ENCODE measurements at places on chromosomes 16 and 17. TPM values are rescaled to one million over a fixed set of nuclear protein-coding genes. Genes with fewer than 3 reads are reported as not detected.

DNA sequence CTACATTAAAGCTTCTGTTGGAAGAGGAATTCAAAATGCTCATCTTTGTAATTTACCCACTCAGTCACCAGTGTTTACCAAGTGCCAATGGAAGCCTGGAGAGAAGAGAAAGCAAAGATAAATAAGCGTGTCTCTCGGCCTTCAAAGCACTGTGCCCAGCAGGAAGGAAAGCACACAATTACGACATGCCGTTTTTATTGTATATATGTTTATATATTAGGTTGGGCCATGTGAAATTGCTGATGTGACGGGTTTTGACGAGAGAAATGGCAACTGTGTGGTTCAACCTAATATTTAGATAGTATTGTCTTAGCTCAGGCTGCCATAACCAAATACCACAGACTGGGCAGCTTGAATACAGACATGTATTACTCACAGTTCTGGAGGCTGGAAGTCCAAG is 79.3 kb upstream of the HSBP1 start:
- no peaks in the 10 kb centered on the region for H3K27me3 ChIP-seq
- H3K36me3 ChIP-seq, result no peaks in the 10 kb centered on the region
- H3K4me1 ChIP-seq, result no peaks in the 10 kb centered on the region
- no peak overlapping the region for H3K4me3 ChIP-seq

GRCh38 chr16:85132456-85133289 is 20.4 kb upstream of the CIBAR2 start:
- no peak overlapping the region for H3K27ac ChIP-seq
- H3K4me1 ChIP-seq, result peaks cover 29% of the 10 kb centered on the region
- no peak for DNase-seq
- no peaks in the 10 kb centered on the region for H3K27me3 ChIP-seq
- H3K4me3 ChIP-seq, result no peak overlapping the region
- H3K36me3 ChIP-seq, result no peaks in the 10 kb centered on the region

DNA sequence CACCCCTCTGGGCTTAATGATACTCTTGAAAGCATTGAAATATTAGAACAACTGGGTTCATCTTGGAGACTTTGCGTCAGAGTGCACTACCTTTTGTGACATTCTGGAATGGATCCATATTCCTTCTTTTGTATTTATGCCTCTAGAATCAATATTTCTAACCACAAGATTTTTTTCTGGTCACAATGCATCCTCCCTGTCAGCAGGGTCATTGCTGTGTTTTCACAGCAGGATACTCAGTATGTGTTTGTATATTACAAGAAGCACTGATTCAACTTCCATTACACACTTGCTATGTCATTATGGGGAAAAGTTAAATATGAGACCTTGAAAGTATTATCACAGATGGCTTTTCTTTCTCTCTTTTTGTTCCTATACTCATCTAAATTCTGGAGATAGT is 370.0 kb downstream of the HS3ST3B1 start:
- no peak overlapping the region for H3K27ac ChIP-seq
- no peaks in the 10 kb centered on the region for H3K36me3 ChIP-seq
- no peaks in the 10 kb centered on the region for H3K27me3 ChIP-seq
- no peak for DNase-seq

- peaks cover 50% of the 10 kb centered on the region for H3K27me3 ChIP-seq
- no peak for DNase-seq
- no peaks in the 10 kb centered on the region for H3K4me1 ChIP-seq
- H3K4me3 ChIP-seq, result no peak overlapping the region
- no peaks in the 10 kb centered on the region for H3K36me3 ChIP-seq
Observed at GRCh38 chr16:87595712-87596111, 6.6 kb upstream of the JPH3 start.

- no peak for DNase-seq
- H3K27ac ChIP-seq, result no peak overlapping the region
- no peak overlapping the region for H3K4me3 ChIP-seq
- H3K27me3 ChIP-seq, result peaks cover 85% of the 10 kb centered on the region
- no peaks in the 10 kb centered on the region for H3K4me1 ChIP-seq
Observed at GRCh38 chr16:1071561-1072225, 854 bp upstream of the SSTR5 start.

GRCh38 chr16:2904922-2905240 is 6.8 kb upstream of the FLYWCH1 start:
- H3K4me3 ChIP-seq, result peak overlapping the region; percentile 72
- H3K36me3 ChIP-seq, result peaks cover 4% of the 10 kb centered on the region
- H3K4me1 ChIP-seq, result peaks cover 17% of the 10 kb centered on the region
- no peak for DNase-seq

- H3K4me1 ChIP-seq, result peaks cover 17% of the 10 kb centered on the region
- H3K4me3 ChIP-seq, result no peak overlapping the region
- H3K27ac ChIP-seq, result no peak overlapping the region
- no peaks in the 10 kb centered on the region for H3K27me3 ChIP-seq
Observed at GRCh38 chr17:14452856-14453255, 152.0 kb downstream of the HS3ST3B1 start.

GRCh38 chr17:4332296-4332970 is 34.0 kb downstream of the UBE2G1 start:
- DNase-seq, result no peak
- no peaks in the 10 kb centered on the region for H3K27me3 ChIP-seq
- no peaks in the 10 kb centered on the region for H3K36me3 ChIP-seq
- H3K4me3 ChIP-seq, result no peak overlapping the region
- H3K27ac ChIP-seq, result peak overlapping the region; percentile 7

- H3K27me3 ChIP-seq, result peaks cover 35% of the 10 kb centered on the region
- H3K27ac ChIP-seq, result no peak within 1 kb of the TSS
- H3K36me3 ChIP-seq, result no peaks in the 10 kb centered on the region
- H3K4me3 ChIP-seq, result no peak within 1 kb of the TSS
- H3K4me1 ChIP-seq, result no peaks in the 10 kb centered on the region
Observed at GRCh38 chr17:81527591-81528383, at the start of gene FSCN2. Gene FSCN2 (plus strand): TSS chr17:81528377. CDS start chr17:81528532, 155 bp downstream.

- H3K36me3 ChIP-seq, result peaks cover 60% of the 10 kb centered on the region
- no peak for DNase-seq
- no peaks in the 10 kb centered on the region for H3K27me3 ChIP-seq
- peaks cover 26% of the 10 kb centered on the region for H3K4me1 ChIP-seq
- H3K27ac ChIP-seq, result no peak overlapping the region
- H3K4me3 ChIP-seq, result no peak overlapping the region
Observed at GRCh38 chr16:4850211-4850610, 2.9 kb downstream of the UBN1 start.

DNA sequence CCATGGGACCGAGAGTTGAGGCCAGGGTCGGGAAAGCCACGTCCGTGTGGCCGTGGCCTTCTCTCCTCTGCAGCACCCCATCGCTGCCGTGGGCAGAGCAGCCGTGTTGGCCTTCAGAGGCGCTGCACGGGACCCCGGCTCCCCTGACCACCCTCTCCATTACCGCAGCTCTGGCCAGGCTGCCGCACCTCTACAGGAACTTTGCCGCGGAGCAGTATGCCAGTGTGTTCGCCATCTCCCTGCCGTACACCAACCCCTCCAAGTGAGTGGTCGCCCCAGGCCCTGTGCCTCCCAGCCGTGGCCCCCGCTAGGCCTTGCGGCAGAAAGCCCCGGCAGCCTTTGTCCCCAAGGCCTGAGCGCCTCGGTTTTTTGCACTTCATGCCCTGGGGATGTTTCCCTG is 27.8 kb downstream of the TSC2 start:
- no peak for DNase-seq
- no peak overlapping the region for H3K4me3 ChIP-seq
- no peak overlapping the region for H3K27ac ChIP-seq
- H3K27me3 ChIP-seq, result no peaks in the 10 kb centered on the region
- no peaks in the 10 kb centered on the region for H3K4me1 ChIP-seq

- H3K4me3 ChIP-seq, result no peak overlapping the region
- no peak overlapping the region for H3K27ac ChIP-seq
- no peak for DNase-seq
Observed at GRCh38 chr17:46059486-46059885, 60.4 kb downstream of the STH start.

DNA sequence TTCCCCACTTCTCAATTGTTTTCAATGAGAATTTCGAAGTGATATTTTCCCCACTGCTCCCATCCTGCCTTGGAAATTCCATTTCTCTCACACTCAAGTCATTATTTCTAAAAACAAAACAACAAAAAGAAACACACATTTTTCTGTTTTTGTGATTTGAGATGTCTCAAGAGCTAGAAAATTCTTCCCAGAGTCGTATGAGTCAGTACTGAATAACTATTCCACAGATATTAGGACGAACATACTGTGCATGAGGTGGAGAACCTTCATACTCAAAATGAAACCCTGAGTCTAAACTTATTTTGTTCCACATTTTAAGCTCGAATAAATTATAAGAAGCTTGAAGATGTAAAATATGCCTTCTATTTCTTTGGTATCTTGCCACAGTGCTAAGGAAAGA is 204.6 kb downstream of the SLC39A11 start:
- no peak overlapping the region for H3K4me3 ChIP-seq
- peaks cover 9% of the 10 kb centered on the region for H3K4me1 ChIP-seq
- DNase-seq, result no peak

DNA sequence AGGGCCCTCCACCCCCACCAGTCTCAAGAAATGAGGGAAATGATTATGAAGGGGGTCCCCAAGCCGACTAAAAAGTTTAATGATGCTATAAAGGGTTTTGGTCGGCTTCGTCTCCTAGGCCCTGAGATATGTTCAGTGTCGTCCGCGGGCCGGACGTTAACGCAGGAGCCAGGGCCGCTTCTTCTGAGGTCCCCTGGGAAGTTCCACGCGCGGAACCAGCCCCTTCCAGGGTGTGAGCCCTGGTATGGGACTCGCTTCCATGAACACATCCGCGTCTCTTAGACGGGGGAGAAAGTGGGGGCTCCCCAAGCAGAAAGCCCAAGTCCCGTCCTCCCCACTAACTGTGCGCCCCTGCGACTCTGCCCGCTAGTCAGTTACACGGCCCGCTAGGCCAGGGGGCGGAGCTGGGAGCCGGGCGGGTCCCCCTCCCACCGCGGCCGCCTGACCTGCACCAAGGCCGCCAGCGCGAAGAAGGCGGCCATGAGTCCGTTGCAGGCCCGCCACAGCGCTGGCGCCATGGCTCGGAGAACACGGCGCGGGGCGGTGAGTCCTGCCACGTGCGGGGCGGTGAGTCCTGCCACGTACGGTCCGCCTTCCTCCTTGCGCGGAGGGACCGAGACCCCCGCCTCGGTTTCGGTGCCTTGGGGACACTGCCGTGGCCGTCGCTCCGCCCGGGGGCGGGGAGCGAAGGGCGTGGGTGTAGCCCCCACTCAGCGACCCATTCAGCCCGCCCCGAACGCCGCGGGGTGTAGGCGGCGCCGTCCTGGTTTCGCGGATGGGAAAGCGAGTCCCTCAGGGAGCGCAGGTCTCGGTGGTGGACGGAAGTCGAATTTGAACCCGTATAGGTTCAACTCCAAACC is at the start of gene TMEM220:
TMEM220 (minus strand) TSS at position 690 of the 860 bp plus-strand sequence; CDS start at position 518, 172 bp downstream.
- H3K27ac ChIP-seq, result peak within 1 kb of the TSS; percentile 91
- H3K4me3 ChIP-seq, result peak within 1 kb of the TSS; percentile 78
- H3K4me1 ChIP-seq, result peaks cover 4% of the 10 kb centered on the region
- H3K36me3 ChIP-seq, result peaks cover 14% of the 10 kb centered on the region
- no peaks in the 10 kb centered on the region for H3K27me3 ChIP-seq

GRCh38 chr16:79250502-79251098 is 349.9 kb downstream of the MAF start:
- no peaks in the 10 kb centered on the region for H3K36me3 ChIP-seq
- H3K27ac ChIP-seq, result no peak overlapping the region
- no peaks in the 10 kb centered on the region for H3K27me3 ChIP-seq
- no peaks in the 10 kb centered on the region for H3K4me1 ChIP-seq

DNA sequence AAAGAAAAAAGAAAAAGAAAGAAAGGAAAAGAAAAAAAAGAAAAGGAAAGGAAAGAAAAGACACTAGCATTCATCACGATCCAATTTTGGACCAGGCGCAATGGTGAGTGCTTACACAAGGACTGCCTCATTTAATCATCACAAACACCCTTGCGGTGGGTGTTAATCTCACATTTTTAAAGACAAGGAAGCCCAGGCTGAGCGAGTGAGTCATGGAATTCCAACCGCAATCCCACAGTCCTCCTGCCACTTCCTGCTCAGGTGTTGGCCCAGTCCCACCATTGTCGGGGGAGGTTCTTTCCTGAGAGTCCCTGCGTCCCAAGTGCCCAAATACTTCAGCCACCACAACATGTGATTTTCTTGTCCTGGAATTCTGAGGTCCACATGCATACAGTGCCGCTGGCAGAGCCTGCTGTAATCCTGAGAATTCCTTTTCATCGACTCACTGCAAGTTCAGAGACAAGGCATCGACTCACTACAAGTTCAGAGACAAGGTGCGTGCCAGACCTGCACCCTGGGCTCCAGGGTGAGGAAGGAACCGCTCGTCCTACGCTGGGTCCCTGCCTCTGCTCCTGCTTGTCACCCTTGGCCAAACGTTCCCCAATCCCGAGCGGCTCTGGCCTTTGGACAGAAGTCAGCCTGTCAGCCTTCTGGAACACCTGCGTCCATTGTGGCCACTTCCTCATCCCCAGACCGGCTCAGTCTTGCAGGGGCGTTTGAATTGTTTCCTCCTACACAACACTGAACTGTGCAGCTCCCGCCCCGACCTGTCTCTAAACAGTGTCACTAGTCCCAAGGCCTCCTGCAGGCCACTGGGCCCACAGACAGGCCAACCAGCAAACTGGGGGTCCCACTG is 5.8 kb downstream of the ZG16B start:
- peak; percentile 94 for DNase-seq
- no peak overlapping the region for H3K4me3 ChIP-seq
- peaks cover 25% of the 10 kb centered on the region for H3K4me1 ChIP-seq
- peak overlapping the region; percentile 29 for H3K27ac ChIP-seq
- H3K36me3 ChIP-seq, result no peaks in the 10 kb centered on the region

GRCh38 chr17:56909742-56910508 is 3.9 kb downstream of the TRIM25 start:
- H3K4me1 ChIP-seq, result peaks cover 19% of the 10 kb centered on the region
- H3K4me3 ChIP-seq, result no peak overlapping the region
- H3K27ac ChIP-seq, result no peak overlapping the region

GRCh38 chr17:71511266-71511995 is 609.4 kb upstream of the SOX9 start:
- no peaks in the 10 kb centered on the region for H3K4me1 ChIP-seq
- no peak overlapping the region for H3K4me3 ChIP-seq
- no peak for DNase-seq
- H3K36me3 ChIP-seq, result no peaks in the 10 kb centered on the region
- H3K27me3 ChIP-seq, result no peaks in the 10 kb centered on the region

- no peaks in the 10 kb centered on the region for H3K36me3 ChIP-seq
- no peak for DNase-seq
Observed at GRCh38 chr17:33484559-33484958, 191.5 kb upstream of the ASIC2 start.

The DNAJA2 gene
- total RNA-seq, result 86.8 TPM

The RAMP2 gene
- total RNA-seq, result not detected

The ENO3 gene
- 5.2 TPM for total RNA-seq

The ZNF385C gene
- not detected for total RNA-seq

The LCAT gene
- total RNA-seq, result 5.5 TPM

The OSGIN1 gene
- total RNA-seq, result 1.7 TPM

The DCTPP1 gene
- total RNA-seq, result 31.6 TPM

The G6PC1 gene
- total RNA-seq, result not detected

The TMEM204 gene
- 0.91 TPM for total RNA-seq

The DLG4 gene
- total RNA-seq, result 9.3 TPM

The TRIM47 gene
- 11.9 TPM for total RNA-seq

The SOX8 gene
- total RNA-seq, result 3.1 TPM

The GSDMA gene
- total RNA-seq, result not detected

The TMEM114 gene
- total RNA-seq, result not detected

All from SJSA1 (cell line).